ENCODE measurements at places on chromosomes 7 and 10. TPM values are rescaled to one million over a fixed set of nuclear protein-coding genes. Genes with fewer than 3 reads are reported as not detected.

DNA sequence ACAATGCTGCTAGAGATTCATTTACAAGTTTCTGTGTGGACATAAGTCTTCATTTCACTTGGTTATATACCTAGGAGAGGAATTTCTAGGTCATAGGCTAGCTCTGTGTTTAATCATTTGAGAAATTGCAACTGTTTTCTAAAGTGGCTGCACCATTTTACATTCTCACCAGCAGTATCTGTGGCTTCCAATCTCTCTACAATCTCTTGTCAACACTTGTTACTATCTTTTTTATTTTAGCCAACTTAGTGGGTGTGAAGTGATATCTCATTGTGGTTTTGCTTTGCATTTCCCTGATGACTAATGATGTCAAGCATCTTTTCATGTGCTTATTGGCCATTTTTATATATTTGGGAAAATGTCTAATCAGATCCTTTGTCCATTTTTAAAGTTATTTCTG, 53.0 kb upstream of the DRGX start:
- H3K27ac ChIP-seq = no peak overlapping the region
- H3K4me1 ChIP-seq = no peaks in the 10 kb centered on the region
- H3K4me3 ChIP-seq = no peak overlapping the region
- H3K36me3 ChIP-seq = no peaks in the 10 kb centered on the region
- no peak for DNase-seq
- no peaks in the 10 kb centered on the region for H3K27me3 ChIP-seq

- no peak for DNase-seq
- no peaks in the 10 kb centered on the region for H3K4me1 ChIP-seq
- H3K36me3 ChIP-seq = no peaks in the 10 kb centered on the region
Observed at GRCh38 chr10:102705531-102705930, 8.7 kb downstream of the ARL3 start.

DNA sequence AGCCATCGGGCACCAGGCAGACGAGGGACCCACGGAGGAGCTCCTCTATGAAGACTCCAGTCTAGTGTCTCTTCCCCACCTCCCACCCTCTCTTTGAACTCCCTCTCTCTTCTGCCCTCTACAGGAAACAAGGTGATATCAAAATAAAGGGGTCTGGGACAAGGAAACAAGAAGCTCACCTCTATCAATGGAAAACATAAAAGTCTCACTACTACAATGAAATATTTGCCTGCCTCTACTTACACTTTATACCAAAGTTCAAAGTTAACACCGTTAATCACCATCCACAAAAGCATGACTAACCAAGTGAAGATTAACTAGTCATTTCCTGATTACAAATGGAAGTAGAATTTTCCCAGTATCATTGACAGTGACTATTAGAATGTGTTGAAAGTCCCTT, 82.2 kb downstream of the PARD3 start:
- peak overlapping the region; percentile 55 for H3K27ac ChIP-seq
- no peak for DNase-seq
- peaks cover 47% of the 10 kb centered on the region for H3K4me1 ChIP-seq
- no peak overlapping the region for H3K4me3 ChIP-seq

DNA sequence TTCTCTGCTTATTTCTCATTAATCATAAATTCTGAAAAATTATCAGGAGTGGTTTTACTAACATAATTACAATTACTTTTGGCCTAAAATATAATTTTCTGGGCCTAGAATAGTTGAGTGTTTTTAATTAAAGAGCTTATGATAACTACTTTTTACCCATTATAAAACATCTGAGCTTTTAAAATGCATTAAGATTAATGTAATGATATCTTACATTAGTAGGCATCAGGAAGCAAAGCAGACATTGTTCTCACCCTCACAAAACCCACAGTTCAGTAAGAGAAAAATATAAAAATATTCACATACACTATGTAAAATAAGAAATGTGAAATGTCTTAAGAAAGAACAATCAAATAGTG, 443.7 kb upstream of the SEMA3A start:
- H3K36me3 ChIP-seq = no peaks in the 10 kb centered on the region
- H3K4me3 ChIP-seq = no peak overlapping the region
- DNase-seq = no peak
- H3K27ac ChIP-seq = no peak overlapping the region
- no peaks in the 10 kb centered on the region for H3K27me3 ChIP-seq

GRCh38 chr10:23056186-23056579, 39.2 kb upstream of the MSRB2 start:
- no peak overlapping the region for H3K27ac ChIP-seq
- no peaks in the 10 kb centered on the region for H3K27me3 ChIP-seq
- DNase-seq = no peak

DNA sequence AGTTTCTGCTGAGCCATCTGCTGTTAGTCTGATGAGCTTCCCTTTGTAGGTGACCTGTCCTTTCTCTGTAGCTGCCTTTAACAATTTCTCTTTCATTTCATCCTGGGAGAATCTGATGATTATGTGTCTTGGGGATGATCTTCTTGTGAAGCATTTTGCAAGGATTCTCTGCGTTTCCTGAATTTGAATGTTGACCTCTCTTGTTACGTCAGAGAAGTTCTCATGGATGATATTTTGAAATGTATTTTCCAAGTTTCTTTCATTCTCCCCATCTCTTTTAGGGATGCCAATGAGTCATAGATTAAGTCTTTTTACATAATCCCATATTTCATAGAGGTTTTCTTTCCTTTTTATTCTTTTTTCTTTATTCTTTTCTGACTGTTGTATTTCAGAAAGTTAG, 184.2 kb upstream of the BET1 start:
- H3K4me1 ChIP-seq = no peaks in the 10 kb centered on the region
- no peaks in the 10 kb centered on the region for H3K36me3 ChIP-seq
- DNase-seq = no peak
- H3K27me3 ChIP-seq = no peaks in the 10 kb centered on the region
- H3K4me3 ChIP-seq = no peak overlapping the region

RPEL1 gene
- total RNA-seq = not detected

KCNIP2 gene
- total RNA-seq = 1.8 TPM

TMEM236 gene
- total RNA-seq = 0.52 TPM

Measured in body of pancreas (tissue), 4 donors.